ENCODE measurements at places on chromosomes 12 and 14.

DNA sequence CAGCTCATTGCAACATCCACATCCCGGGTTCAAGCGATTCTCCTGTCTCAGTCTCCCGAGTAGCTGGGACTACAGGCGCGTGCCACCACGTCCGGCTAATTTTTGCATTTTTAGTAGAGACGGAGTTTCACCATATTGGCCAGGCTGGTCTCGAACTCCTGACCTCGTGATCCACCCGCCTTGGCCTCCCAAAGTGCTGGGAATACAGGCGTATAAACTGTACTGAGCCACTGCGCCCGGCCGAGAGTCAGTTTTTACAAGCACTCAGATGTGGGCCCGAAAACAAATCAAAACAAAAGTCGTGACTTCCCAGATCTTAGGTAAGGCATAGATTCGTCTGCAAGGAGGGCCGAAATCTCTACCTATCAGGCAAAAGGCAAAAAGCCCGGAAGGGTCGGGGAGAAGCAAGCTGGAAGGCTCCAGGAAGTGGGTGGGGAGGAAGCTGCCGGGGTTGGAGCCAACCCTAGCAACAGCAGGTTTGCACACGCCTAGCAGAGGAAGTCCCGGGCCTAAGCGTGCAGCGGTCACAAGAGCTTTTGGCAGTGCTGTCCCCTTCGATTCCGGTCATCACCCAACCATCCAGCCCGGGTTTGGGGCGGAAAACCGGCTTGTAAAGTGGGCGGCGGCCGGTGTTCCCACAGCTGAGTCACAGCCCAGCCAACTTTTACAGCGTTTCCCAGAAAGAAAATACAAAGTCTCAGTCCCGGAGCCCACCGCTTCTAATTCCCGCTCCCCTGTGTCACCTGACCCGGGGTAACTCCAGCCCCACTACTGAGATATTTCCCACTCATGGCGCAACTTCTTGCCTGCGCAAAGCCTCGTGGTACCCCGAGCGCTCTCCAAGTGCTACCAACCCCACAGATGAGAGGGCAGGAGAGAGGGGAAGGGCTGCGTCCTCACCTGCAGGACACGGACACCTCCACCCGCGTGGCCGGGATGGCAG, 583 bp downstream of the CPNE8 start:
- DNase-seq = no peak

- DNase-seq = no peak
These were observed 40.2 kb upstream of the NT5DC3 start for GRCh38 chr12:103881261-103881660.

DNA sequence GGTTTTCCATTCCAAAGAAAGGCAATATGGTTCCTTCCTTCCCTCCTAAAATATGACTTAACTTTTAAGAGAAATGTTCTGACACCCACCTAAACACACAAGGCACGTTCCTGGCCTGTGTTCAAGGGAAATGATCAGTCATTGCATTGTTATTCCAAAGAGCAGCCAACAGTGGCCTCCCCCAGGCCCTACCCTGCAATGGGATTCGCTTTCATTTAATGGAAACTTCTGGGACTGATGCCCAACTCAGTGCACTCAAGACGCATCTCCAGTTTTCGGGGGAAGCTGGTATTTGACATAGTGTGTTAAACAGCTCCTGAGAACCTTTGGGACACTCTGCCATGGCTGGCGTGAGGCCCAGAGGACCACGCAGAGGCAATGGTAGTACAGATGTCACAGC, 65.9 kb downstream of the DDX51 start:
- DNase-seq = no peak

GRCh38 chr14:90534091-90534837, 137.4 kb downstream of the CALM1 start:
- no peak for DNase-seq

GRCh38 chr14:97328743-97329142, 531.6 kb downstream of the VRK1 start:
- DNase-seq = no peak

- DNase-seq = no peak
These were observed 2.9 kb upstream of the EPYC start for GRCh38 chr12:91007531-91008290.

GRCh38 chr12:124527861-124528561, 39.4 kb downstream of the NCOR2 start:
- no peak for DNase-seq

- no peak for DNase-seq
These were observed 418.9 kb downstream of the ZFP36L1 start for GRCh38 chr14:68373847-68374444.

DNA sequence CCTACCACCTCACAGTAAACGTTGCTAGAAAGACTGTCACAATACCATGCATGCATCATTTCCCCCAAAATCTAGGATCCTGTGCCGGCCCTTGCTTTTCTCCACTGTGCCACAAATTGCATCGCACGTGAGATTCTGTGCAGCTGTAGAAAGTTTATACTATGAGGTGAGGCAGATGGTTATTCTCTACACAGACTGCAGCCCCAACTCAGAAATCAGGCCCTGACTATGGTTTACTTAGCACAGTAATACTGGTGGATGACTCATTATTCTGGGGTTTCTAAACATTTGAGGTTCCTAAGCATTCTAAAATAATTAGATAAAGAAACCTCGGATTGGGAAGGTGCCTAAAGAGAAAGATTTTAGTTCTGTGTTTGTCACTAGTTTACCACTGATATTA, 163.8 kb upstream of the CCDC198 start:
- DNase-seq = no peak

DNA sequence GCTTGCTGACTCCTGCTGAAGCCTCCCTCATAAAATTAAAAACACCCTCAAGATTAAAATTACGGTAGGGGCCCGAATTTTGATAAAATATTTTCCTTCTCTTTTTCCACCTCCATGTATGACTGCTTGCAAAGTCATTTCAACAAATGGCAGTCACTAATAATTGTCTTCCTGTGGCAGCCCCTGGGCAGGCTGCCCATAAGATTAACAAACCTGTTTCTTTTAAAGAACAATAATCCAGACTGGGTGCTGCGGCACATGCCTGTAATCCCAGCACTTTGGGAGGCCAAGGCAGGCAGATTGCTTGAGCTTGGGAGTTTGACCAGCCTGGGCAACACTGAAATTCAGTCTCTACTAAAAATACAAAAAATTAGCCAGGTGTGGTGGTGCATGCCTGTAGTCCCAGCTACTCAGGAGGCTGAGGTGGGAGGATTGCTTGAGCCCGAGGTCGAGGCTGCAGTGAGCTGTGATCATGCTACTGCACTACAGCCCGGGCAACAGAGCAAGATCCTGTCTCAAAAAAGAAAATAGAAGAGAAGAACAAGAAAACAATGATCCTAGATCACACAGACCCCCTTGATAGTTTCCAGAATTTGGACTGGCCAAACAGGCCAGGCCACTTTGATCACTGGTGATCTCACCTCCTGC, 8.7 kb downstream of the SAV1 start:
- DNase-seq = no peak

DNA sequence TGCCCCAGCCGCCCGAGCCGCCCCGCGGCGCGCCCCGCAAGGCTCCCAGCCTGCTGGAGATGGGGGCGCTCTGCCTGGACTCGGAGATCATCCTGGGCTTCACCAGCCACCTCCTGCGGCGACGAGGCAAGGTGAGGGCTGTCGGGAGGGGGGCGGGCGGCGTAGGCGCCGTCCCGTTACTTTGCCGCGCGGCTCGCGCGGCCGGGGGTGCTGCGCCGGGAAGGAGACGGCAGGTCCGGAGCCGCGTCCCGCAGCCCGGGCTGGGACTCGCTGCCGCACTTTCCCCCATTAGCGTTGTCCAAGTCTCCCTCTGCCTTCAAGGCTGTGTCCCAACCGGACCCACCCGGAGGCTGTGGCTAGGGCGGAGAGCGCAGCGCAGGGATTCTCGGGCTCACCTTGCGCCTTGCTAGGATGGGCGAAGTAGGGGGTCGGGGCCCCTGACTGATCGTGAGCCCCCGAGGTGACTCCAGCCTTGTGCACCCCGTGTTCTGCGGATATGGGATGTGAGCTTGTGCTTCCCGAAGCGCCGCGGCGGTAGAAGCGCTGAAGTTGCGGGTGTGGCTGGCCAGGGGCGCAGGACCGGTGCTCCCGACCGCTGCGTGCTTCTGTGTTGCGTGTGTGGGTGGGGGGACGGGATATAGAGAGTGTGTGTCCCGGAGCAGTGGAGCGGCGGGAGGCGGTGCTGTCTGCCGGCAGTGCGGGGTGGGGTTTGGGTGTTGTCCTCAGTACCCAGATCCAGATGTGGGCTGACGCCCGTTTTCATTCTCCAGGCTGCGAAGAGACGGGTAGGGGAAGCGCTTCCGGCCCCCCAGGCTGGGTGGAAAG, 1.7 kb upstream of the KIF26A start:
- no peak for DNase-seq

DNA sequence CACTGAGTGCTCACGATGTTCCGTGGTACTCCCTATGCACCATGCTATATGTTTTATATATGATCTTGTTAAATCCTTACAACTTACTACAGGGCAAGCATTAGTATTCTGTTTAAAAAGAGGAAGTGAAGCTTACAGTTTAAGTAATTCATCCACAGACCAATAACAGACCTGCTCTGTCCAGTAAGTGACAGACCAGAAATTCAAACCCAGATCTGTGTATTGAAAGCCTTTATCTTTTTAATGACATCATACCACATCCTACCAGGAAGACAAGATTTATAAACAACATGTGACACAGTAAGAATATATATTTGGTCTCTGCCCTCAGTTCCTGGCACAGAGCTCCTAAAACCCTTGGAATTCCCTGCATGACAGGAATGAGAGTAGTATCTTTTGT, 206.5 kb downstream of the STXBP6 start:
- no peak for DNase-seq

- DNase-seq = no peak
These were observed 1.4 kb upstream of the ARID2 start for GRCh38 chr12:45727980-45728629.

DNA sequence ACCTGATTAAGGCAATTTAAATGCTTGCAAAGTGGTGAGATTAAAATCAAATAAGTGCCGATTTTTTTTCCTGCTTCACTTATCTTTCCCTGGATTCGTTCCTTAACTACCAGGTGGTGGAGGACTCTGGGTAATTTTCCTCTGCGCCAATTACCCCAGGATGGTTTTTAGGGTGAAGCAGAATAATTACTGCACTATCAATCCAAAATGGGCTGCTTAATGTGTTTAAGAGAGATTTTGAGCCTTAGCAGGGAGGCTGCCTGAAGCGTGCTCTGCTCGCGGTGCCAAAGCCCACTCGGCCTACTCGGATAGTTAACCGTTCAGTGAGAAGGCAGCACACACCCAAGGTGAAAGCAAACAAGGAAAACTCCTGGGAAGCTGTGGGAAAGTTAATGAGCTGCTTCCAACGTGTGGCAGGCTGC, 274.9 kb upstream of the LMO3 start:
- DNase-seq = no peak

DNA sequence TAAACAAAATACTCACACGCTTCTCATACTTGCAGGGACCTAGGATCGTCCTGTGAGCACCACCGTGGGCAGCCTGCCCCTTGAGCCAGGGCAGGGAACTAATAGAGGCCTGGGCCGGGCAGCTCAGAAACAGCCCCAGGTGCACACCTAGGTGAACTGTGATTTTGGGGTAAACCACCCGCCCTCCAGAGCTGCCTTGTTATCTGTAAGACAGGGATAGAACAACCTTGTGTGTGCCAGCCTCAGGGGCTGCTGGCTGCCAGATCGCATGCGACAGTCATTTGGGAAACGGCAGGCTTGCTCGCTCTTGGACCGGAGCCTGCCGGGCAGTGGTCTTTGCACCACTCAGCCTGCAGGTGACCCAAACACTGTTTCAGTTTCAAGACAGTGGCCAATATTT, 86.8 kb downstream of the ADGRD1 start:
- no peak for DNase-seq

DNA sequence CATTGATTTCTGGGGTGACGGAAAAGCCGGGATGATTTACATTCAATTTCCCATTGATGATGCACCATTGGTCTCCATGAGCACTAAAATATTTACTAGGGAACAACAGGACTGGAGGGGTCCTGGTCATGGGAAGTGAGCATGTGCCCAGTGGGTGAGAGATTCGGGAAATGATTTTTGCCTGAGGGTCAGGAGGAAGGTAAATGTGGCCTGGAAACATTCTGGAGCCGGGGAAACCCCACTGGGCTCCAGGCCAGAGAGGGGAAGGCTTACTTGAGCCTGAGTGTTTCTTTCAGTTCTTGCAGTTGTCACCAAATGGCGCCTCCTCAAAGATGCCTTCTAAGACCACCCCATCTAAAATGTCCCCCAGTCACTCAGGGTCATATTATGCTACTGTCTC, 532.3 kb upstream of the TBX3 start:
- no peak for DNase-seq

DNA sequence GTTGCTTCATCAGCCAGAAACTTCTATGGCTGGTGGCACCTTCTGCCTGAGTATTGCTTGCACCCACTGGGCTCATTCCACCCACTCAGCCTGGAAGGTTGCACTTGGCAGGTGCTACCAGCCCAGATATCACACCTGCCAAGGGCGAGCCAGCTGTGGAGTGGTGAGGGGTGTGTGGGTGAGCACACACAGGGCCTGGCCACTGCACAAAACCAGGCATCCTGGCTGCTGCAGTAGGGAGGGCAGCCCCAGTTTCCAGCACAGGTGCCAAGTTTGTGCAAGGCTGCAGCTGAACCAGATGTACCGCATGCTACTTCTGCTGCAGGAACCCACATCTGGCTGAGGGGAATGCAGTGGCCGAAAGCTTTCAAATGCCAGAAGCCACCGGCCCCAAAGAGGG, 1147.8 kb downstream of the FSCB start:
- no peak for DNase-seq

DNA sequence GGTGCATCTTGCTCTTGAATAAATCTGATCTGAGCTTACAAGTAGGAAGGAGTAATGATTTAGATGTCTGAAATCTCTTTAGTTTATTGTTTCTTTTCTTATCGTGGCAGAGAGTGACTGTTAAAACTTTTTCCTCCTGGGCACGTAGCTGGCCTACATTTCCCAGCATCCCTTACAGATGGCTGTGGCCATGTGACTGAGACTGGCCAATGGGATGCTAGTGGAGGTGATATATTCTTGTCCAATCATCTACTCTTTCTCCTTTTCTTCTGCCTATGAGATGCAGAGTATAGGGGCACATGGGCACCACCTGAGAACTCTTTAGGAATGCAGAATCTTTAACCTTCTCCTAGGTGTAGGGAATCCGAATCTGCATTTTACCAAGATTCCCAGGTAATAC, 237.3 kb downstream of the RGS6 start:
- DNase-seq = no peak

DNA sequence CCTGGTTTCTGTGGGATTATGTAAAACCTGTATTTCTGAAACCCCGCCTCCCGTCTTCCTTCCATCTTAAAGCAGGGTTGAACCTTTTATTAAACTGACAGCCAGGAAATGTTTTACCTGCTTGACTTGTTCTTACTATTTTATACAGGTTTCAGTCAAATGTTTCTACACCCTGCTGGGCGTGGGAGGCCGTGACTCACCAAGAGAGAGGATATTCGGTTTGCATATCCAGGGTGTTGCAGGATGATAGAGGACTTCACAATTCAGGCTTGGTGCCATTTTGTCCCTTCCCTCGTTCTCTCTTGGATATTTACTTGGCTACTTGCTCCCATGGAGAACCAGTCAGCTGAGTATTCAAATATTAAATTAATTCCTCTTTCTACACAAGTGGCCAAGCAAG, 69.7 kb downstream of the ARF6 start:
- no peak for DNase-seq

- DNase-seq = no peak
These were observed 9.6 kb downstream of the XRCC3 start for GRCh38 chr14:103705504-103706284.
